T-helper 9 cell (primary cell): ENCODE measurements at places on chromosomes 3 and 15.

- DNase-seq, result no peak
Measured at GRCh38 chr3:60856257-60857046, 394.8 kb downstream of the FHIT start.

GRCh38 chr15:96119734-96120133, 210.8 kb upstream of the NR2F2 start:
- no peak for DNase-seq

- no peak for DNase-seq
Measured at GRCh38 chr15:45307230-45307924, 55.3 kb downstream of the SLC28A2 start.

- DNase-seq, result no peak
Measured at GRCh38 chr3:30048431-30048830, 558.0 kb upstream of the TGFBR2 start.

DNA sequence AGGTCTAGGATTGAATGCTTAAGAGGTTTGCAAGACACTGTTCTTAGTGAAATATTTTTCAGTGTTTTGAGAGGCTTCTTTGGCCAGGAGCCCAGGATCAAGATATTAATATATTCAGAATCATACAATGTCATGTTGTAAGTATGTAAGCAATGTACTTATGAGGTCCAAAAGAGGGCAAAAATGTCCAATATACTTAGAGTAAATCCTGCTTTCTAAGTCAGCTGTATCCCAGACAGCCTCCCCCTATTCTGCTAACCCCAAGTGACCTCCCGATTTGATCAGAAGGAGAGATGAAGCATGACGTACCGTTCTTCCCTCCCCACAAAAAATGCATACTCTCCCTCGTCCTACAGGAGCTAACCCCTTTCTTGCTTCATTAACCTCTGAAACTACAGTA, 70.9 kb downstream of the CHAC1 start:
- no peak for DNase-seq

- DNase-seq, result no peak
Measured at GRCh38 chr3:5190147-5190791, 2.8 kb downstream of the EDEM1 start.

- no peak for DNase-seq
Measured at GRCh38 chr3:56689303-56689702, 6.2 kb upstream of the TASOR start.

- no peak for DNase-seq
Measured at GRCh38 chr3:173501931-173502489, 104.5 kb downstream of the NLGN1 start.

- no peak for DNase-seq
Measured at GRCh38 chr15:99181545-99181971, 67.8 kb downstream of the TTC23 start.

DNA sequence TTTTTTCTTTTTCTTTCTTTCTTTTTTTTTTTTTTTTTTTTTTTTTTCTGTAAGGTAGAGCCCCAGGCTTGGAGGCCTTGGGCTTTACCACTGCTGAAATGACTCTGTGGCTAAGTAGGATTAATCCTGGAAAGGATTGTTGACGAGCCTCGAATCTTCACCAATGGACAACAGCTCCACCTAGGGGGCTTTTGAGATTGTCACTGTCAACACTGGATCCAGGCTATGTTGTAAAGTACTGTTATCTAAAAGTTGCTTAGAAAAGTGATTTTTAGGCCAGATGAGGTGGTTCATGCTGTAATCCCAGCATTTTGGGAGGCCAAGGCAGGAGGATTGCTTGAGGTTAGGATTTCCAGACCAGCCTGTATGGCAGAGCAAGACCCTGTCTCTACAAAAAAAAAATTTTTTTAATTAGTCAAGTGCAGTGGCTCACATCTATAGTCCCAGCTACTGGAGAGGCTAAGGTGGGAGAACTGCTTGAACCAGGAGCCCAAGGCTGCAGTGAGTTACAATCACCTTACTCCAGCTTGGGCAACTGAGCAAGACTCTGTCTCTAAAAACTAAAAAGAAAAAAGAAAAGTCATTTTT, 41.6 kb downstream of the KLHL18 start:
- peak; percentile 27 for DNase-seq

- no peak for DNase-seq
Measured at GRCh38 chr3:133984975-133985374, 44.8 kb downstream of the SLCO2A1 start.

GRCh38 chr3:119834754-119835370, 53.0 kb downstream of the NR1I2 start:
- no peak for DNase-seq

DNA sequence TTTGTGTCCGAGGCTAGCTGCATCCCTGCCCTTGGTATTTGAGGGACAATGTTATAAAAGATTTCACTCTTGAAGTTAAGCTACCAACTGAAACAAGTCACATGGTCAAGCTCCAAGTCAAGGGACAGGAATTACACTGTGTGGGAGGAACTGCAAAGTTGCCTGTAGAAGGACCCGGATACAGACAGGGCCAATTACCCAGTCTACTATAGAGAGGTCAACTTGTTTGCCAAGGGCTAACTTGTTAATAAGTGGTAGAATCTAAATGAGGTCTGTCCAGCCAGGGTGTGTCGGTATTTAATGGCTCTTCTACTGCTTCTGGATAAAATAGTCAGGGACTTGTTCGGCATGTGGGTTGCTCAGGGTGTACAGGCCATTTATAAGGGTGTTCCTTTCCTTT, 55.7 kb downstream of the PTPRG start:
- DNase-seq, result no peak

- peak; percentile 74 for DNase-seq
Measured at GRCh38 chr3:16319307-16319706, 54.3 kb downstream of the OXNAD1 start.

DNA sequence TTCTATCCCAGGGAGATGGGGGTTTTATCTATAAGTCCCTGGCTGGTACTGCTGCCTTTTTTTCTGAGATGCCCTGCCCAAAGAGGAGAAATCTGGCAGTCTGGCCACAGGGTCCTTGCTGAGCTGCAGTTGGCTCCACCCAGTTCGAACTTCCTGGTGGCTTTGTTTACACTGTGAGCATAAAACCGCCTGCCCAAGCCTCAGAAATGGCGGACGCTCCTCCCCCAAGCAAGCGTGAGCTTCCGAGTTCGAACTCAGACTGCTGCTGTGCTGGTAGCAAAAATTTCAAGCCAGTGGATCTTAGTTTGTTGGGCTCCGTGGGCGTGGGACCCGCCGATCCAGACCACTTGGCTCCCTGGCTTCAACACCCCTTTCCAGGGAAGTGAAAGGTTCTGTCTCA, 126.8 kb upstream of the SUCLG2 start:
- no peak for DNase-seq

- DNase-seq, result no peak
Measured at GRCh38 chr3:174358252-174358651, 500.9 kb upstream of the NAALADL2 start.

GRCh38 chr3:11288786-11289637, 16.8 kb downstream of the ATG7 start:
- no peak for DNase-seq

DNA sequence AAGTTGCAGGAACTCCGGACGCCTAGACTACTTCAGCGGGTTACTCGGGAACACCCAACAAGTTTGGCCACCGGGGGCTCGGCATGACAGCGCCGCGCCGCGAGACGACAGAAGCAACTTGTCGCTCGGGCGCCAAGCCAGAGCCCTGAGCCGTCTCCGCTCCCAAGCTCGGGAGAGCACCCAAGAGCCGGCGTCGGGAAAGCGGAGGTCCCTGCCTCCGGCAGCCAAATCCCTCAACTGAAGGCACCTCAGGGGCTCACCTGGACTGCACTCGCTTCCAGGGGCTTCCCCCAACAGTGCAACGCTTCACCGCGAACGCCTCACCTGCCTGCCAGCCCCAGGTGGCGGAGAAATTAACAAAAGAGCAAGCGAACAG, 640 bp downstream of the MB21D2 start:
- peak; percentile 32 for DNase-seq

- no peak for DNase-seq
Measured at GRCh38 chr3:104628185-104628789, 738.4 kb upstream of the ALCAM start.

- no peak for DNase-seq
Measured at GRCh38 chr3:94904156-94904674, 841.4 kb downstream of the NSUN3 start.

DNA sequence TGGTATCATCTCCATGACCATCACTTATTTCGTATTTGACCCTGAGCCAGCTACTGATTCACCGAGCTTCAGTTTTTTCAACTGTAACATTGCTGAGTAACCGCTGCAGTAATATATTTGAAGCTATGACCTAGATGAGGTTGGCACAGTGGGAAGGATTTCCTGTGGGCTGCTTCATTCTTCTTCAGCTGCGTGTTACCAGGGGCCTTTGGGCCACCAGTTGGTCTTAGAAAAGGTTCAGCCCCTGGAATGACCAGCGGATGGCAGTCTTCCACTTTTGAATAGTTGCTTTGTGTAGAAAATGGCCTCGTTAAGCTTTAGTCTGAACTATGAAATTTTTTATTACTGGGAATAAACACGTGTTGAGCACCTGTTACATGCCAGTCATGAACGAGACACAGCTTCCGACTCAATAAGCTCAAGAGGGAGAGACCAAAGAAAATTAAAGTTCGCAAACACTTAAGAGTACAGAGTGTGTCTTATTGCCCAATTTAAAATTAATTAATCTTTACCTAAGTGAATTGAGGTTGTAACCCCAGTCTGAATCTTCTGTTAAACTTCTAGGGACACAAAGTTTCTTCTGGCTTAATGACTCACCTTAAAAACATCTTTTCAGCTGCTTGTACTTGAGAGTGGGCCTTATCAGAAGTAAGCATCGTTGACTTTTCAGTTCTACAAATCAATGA, 57.6 kb upstream of the NR2E3 start:
- DNase-seq, result no peak

- no peak for DNase-seq
Measured at GRCh38 chr3:114816052-114816451, 331.0 kb downstream of the ZBTB20 start.

GRCh38 chr3:119625451-119626153, 27.9 kb downstream of the PLA1A start:
- DNase-seq, result no peak

GRCh38 chr3:158368271-158368670, 202.7 kb upstream of the MLF1 start:
- DNase-seq, result no peak

DNA sequence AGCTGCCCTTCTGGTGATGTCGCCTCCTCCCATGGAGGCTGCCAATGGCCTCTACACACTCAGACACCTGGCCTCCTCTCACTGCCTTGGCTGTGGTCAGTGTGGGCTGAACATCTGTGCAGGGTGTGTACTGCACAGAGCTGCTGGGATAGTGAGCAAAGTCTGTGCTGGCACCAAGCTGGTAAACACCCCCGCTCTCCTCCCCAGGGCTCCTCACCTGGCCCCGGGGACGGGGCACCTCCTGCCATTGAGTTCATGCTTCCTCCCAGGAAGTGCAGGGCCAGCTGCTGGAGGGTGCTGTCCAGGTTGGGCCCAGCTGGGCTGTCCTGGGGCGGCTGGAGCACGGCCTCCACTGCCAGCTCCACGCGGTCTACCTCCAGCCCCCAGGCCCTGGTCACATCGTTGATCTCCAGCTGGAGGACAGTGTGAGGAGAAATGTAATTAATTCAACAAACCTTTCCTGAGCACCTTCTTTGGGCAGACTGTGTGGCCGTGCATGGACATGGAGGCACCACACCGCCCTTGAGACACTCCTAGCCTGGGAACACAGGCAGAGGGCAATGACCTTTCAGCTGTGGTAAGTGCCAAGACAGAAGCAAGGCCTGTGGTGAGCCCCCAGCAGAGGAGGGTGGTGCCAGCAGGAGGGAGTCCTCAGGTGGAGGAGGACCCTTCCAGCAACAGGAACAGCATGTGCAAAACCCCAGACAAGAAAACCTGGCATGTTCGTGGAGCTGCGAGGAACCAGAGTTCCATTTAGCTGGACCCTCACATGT, 6.8 kb downstream of the STOML1 start:
- DNase-seq, result no peak

DNA sequence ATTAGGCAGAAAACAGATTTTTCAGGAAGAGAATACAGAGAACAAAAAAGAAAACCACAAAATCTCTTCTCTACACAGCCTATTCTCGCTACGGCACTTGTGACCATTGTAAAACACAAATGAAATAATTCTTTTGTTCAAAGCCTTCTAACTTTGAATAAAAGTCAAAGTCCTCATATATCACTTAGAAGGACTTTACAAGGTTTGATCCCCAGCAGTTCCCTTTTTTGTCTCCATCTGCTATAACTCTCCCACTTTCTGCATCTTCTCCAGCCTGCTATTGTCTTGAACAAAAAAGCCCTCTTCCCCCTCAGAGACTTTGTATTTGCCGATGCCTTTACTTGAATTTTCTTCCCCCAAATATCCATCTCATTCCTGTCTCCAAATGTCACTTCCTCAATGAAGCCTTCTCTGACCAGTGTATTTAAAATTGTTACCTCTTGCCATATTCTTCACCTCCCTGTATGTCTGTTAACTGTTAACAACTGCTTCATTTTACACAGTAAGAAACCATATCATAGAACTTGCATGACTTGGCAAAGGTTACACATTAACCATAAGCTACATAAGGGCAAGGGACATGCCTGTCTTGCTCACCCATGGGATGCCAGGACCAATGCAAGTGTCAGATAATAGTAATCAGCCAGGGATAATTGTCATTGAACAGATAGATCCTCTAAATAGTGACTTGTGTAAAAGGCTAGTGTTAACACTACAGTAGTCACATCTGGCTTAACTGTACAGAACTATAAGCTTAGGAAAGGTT, 122.4 kb downstream of the CBLB start:
- no peak for DNase-seq

- no peak for DNase-seq
Measured at GRCh38 chr3:171327441-171328174, 132.6 kb downstream of the TNIK start.

DNA sequence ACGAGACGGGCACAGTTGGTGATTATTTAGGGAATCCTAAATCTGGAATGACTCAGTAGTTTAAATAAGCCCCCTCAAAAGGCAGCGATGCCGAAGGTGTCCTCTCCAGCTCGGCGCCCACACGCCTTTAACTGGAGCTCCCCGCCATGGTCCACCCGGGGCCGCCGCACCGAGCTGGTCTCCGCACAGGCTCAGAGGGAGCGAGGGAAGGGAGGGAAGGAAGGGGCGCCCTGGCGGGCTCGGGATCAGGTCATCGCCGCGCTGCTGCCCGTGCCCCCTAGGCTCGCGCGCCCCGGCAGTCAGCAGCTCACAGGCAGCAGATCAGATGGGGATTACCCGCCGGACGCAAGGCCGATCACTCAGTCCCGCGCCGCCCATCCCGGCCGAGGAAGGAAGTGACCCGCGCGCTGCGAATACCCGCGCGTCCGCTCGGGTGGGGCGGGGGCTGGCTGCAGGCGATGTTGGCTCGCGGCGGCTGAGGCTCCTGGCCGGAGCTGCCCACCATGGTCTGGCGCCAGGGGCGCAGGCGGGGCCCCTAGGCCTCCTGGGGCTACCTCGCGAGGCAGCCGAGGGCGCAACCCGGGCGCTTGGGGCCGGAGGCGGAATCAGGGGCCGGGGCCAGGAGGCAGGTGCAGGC, 318.0 kb downstream of the FGF12 start:
- DNase-seq, result no peak

- no peak for DNase-seq
Measured at GRCh38 chr15:53110999-53111398, 320.9 kb upstream of the ONECUT1 start.

DNA sequence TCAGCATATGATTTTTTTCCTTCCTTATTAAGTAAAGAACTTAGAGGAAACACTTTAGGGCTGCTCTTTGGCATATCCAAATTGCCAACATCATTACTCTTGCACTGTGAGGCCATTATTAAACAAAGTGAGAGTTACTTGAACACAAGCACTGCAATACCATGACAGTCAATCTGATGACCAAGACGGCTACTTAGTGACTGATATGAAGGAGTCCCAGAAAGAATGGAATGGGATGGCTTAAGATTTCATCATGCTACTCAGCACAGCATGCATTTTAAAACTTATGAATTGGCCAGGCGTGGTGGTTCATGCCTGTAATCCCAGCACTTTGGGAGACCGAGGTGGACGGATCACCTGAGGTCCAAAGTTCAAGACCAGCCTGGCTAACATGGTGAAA, 55.2 kb downstream of the FAM98B start:
- DNase-seq, result no peak
